ENCODE measurements at places on chromosomes 2 and 18.
A peak's percentile ranks its signal among the peaks of the same experiment; 100 is the strongest.

GRCh38 chr2:127573298-127573697 is 37.8 kb downstream of the MYO7B start:
- no peak for DNase-seq

DNA sequence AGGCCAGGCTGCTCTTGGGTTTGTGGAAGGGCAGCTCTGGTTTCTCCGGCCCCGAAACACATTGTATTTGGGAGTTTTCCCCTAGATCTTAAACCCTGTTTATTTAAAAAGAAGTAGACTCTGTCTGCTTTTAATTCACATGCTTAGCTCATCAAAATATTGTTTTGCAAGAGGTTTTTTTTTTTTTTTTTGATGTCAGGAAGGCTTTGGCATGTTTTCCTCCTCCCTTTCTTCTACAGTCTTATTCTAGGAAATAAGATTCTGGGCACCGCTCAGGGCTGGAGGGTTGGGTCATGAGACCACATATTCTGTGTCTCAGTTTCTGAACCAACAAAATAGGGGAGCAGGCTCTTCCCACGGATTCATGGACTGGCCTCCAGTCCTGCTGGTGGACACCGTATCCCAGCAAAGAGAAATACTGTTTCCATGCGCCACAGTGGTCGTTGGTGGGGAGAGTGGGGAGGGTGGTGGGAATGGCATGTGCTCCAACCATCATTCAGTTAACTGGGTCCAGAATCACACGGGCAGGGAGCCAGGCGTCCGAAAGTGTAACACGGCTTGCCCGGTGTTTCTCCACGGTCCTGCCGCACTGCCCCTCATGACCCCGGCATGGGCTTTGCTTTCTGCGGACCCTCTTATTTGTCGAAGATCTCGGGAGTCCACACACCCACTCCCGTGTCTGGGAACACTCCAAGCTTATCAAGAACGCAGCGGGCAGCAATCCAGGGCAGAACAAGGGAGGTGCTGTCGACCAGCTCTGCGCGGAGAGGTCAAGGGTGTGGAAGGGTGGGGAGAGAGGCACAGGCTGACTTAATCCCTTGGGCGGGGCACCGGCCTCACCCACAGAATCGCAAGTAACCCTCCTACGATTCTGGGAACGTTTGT is 176.7 kb downstream of the GLI2 start:
- DNase-seq, result no peak

DNA sequence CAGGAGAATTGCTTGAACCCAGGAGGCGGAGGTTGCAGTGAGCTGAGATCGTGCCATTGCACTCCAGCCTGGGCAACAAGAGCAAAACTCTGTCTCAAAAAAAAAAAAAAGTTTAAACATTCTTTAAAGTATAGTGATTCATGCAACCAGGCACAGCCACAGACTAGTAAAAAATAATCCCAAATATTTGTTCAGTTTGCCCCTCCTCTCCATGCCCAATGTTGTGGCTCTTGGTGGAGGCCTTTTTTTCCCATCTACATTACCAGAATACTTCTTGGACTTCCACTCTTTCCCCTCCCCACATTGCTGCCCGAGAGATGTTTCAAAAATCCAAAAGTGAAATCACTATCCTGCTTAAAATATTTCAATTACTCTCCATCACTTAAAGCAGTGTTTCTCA is 5.1 kb upstream of the MALT1 start:
- no peak for DNase-seq

- no peak for DNase-seq
Measured at GRCh38 chr2:1721706-1722646, 22.3 kb downstream of the PXDN start.

DNA sequence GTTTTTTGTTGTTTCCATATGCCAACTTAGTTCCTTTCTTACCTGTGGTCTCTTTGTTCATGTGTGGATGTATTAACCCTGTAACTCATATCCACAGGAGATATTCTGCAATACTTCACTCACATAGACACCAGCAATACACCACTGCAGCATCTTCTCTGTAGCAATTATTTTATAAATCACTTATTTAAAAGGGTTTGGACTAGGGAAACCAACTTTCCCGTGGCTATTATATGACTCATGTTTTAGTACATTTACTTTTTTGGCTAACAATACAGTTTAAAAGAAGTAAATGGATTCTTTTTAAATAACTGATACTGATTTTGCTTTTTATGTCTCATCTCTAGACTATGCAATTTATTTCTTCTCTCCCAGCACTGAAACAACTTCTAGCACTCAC is 488.9 kb downstream of the MBD2 start:
- no peak for DNase-seq

DNA sequence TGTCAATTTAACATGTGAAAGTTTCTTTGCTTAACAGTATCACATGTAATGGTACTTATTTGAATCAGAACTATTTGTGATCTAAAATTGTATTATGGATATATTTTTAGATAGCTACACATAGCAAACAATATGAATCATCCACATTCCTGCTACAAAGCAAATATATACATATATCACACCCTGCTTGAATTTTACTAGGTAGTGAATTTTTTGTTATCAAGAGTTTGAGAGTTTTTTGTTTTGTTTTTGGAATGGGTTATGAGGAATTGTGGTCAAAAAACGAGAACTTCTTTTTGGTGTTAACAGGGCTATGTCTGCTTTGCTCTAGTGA is 635.7 kb downstream of the NRXN1 start:
- no peak for DNase-seq

- DNase-seq, result no peak
Measured at GRCh38 chr2:119491776-119492525, 32.3 kb downstream of the SCTR start.

DNA sequence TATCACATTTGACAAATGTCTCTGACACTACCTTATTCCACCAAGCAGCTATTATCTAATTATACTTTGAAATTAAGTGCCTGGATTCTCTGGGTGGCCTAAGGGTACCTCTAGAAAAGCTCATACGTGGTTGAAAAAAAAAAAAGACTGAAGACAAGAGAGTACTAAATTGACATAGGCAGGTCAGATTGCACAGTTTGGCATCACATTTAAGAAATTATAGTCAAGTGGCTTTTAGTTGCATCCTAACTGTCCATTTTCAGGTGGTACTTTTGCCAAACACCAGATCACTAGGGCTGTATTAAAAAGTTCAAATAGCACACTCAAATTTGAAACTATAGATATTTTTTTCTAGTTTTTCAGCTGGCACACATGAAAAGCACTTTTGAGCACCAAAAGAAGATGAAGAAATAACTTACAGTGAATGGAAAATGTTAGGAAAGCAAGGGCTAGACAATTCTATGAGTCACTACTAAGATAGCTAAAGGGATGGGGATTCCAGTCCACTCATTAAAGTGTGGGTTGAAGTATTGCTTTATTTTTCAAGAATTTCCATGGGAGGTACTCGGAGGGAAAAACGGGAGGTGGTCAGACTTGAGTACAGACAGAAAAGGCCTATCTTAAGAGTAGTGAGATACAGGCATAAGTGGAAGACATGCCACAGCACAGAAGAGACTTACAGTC is 106.5 kb upstream of the COL5A2 start:
- DNase-seq, result no peak

GRCh38 chr2:7930800-7931635 is 750.8 kb upstream of the ID2 start:
- no peak for DNase-seq

DNA sequence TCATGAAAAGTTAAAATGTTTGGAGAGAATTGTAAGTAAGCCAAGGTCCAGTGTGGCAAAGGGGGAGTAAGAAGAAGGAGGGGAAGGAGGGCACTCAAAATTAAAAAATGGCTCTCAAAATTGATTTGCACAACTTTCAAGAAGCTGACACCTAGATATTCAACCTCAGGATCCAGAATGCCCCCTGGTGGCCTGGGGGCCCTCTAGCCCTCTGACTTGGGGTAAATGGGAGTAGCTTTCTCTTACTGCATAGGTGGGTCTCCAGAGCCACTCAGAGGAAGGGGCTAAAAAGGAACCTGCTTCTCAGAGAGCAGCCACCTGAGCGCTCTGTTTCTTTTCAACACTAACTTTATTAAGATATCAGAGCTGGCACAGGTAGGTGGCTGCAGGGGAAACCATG is 968.5 kb downstream of the BCL11A start:
- DNase-seq, result no peak

GRCh38 chr2:86038291-86039081 is 67.2 kb downstream of the POLR1A start:
- DNase-seq, result peak; percentile 36

DNA sequence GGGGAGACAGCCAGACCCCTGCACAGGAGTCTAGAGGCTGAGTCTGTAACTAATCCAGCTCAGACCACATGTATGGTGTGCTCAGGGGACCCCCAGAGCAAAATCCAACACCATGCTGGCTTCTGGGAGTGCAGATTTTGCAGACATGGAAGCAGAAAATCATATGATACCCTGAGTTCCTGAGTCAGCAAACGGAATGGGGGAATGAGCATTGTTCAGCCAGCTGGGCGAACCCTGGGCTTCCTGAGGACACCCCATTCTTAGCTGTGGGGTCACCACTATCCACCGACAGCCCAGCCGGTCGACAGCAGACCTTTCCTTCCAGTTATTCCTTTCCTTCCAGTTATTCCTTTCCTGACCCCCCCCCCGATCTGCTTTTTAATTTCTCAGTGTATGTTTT is 322.9 kb downstream of the GBX2 start:
- no peak for DNase-seq

DNA sequence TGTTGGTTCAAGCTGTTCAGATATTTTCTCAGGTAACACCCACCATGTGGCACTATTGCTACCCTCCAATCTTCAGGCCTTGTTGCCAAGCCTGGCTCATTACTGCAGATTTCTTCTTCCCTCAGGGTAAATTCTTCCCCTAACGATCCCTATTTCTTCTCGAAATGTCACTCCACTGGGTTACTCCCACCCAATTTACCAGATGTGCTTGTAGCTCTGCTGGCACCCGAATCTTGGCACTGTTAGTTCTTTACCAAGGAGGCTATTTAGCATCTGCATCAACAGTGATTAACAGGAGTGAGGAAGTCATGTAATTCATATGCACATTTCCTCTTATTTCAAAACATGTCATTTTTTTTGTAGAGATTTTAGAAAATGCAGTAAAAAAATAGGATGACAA is 217.1 kb upstream of the CYRIA start:
- no peak for DNase-seq

DNA sequence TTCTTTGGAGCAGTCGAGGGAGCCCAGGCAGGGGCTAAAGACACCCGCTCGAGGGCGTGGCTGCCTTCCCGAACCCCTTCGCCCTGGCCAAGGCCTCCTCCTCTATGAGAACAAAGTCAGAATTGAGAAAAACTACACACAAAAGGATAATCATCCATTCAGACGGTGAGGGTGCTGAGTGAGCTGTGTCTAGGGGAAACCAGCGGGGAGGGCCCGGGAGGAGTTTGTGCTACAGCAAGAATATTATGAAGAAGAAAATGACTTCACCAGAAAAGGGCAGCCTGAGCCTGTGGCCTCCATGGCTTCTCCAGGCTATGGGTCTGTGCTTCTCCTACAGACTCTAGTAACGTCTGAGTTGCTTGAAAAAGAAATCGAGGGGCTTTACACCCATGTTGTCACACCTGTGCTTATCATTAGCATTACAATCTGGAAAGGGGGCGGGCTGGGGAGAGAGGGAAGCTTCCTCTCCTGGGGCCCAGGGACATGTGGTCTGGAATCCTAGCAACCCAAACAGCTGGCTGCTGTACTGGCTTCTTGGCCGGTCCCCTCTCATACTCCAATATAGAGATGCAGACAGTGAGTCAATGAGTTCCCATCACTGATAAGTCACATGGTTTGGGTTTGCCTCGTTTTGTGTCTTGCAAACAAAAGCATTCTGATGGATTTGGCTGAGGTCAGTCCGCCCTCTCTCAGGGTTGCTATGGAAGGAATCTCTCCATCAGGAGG is 52.0 kb upstream of the ARL4C start:
- DNase-seq, result no peak

- DNase-seq, result no peak
Measured at GRCh38 chr2:5937321-5937720, 245.1 kb downstream of the SOX11 start.

GRCh38 chr2:98093611-98094010 is 6.6 kb downstream of the VWA3B start:
- no peak for DNase-seq

Measured in stimulated activated CD4-positive, alpha-beta T cell treated with anti-CD3 and anti-CD28 coated beads, Interleukin-2, amount 100 ng/mL, for 4 hours (primary cell).